Right ventricle myocardium superior (tissue), 1 donor: ENCODE measurements at places on chromosomes 5 and 9. TPM values are rescaled to one million over a fixed set of nuclear protein-coding genes. Genes with fewer than 3 reads are reported as not detected.

The INSYN2B gene
- total RNA-seq = 0.30 TPM

DNA sequence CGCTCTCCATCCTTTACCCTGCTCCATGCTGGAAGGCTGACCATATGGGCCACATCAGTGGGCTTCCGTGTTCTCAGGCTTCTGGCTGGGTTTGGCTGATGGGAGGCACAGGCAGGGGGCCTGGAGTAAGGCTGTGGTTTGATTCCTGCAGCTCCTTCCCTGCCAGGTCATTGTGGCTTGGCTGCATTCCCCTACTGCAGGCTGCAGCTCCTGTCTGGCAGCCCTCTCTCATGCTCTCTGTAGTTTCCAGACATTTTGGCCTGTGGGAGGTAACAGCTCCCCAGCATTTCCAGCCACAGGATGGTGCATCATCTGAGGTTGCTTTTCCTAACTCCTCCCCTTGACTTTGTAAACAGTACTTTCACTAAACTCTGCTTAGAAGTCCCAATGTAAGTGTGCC lies 102.0 kb upstream of the PTPN3 start:
- DNase-seq = no peak

The C9orf50 gene
- total RNA-seq = not detected

The ANGPTL2 gene
- 32.6 TPM for total RNA-seq

- DNase-seq = no peak
Measured at GRCh38 chr5:172525996-172526360, 71.7 kb upstream of the SH3PXD2B start.

DNA sequence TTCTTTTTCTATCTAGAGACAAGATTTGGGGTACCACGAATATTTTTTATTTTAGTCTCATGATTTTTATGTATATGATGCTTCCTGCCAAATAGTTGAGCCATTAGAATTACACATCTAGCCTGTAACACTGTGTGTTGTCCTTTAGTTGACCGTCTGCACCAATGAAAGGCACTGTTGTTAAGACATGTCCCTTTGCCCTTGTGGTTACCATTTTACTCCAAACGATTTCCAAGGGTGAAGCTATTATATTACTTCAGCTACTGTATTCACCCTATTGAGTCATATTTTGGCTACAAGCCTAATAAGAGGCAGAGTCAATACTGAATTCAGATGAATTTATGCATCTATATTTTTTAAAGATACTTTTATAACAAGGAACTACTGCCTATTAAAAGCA lies 207.6 kb downstream of the CETN3 start:
- DNase-seq = no peak

DNA sequence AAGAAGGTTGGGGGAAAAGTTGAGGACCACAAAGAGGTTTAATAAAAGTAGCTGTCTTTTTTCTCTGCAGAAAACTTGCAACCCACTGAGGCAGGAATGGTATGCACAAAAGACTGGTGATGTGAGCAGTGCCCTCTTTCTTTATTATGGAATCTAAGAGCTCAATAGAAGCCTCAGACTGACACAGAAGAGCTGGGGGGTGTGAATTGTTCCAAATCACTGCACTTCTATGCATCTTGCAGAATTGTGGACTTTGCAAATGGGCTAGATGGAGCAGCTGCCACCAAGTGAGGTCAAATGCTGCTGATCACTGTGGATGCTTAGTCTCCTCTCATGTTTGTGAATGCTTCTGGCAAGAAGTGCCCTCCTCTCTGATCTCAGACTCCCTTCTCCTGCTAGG lies 227.1 kb downstream of the ZSWIM6 start:
- no peak for DNase-seq
